HFFc6 (cell line): ENCODE measurements at places on chromosomes 11 and 22.

GRCh38 chr11:72494109-72494429 is 59.7 kb upstream of the CLPB start:
- no peak for DNase-seq

DNA sequence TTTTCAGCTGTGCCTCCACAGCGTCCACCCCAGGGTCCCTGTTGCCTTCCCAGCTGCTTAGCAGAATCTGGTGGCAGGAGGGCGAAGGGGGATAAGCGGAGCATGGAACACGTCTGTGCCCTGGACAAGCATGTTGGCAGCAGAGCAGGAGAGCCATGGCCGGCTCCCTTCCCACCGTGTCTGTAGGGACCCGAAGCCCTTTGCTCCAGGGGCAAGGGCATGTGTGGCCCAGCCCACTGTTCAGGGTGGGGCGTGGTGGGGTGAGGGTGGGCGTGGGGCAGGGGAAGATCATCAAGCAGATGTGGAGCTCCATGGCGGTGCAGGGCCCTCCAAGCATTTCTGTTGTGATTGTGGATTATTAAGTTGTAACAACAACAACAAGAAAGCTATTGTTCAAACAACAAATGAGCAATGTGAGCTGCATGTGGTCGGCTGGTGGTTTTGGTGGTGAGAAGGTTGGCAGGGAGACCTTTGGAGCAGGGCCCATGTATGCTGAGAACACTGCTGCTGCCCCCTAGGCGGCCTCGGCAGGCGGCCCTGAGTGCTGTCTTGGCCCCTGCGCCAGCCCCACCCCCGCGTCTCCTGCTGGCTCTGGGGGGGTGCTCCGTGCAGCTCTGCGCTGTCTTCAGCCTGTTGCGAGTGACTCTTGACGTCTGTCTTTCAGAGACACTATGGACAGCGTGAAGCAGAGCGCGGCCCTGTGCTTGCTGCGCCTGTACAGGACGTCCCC is 50.9 kb downstream of the AP2A2 start:
- DNase-seq = no peak

GRCh38 chr11:121099885-121100284 is 1.2 kb upstream of the TECTA start:
- peak; percentile 15 for DNase-seq

DNA sequence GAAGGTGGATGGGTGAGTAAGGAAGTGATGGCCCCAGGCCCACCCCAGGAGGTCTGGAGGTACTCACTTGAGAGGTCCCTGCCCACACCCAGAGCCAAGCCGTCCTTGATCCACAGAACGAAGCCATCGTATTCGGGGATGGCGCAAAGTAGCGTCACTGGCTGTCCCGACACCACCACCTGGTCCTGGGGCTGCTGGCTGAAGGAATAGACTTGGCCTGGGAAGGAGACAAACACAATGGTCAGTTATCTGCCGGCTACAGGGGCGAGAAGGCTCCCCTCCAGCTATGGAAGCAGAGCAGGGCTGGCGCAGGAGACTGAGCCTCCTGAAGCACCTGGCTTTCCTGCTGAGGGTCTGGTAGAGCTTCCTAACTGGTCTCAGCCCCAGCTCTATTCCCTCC is 171.0 kb downstream of the ST3GAL4 start:
- no peak for DNase-seq

- no peak for DNase-seq
Observed at GRCh38 chr11:66885469-66885868, 28.6 kb downstream of the LRFN4 start.

DNA sequence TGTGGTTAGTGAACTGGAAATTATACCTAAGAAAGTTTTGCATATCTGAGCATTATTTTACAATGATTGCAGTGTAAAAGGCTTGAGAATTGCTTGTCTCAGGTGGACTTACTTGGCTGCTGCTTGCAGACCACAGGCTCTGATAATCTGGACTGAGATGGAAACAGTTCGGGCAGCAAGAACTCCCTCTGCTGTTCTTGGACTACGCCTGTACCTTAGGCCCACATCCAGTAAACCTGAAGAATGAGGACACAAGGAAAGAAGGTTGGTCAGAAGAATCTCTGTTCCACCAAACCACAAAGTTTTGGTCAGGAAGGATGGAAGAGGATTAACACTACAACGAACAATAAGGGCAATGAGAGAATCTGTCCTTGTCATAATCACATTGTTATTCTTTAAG is 80.1 kb downstream of the C2CD3 start:
- DNase-seq = no peak

GRCh38 chr11:101466352-101466751 is 117.5 kb downstream of the TRPC6 start:
- no peak for DNase-seq

DNA sequence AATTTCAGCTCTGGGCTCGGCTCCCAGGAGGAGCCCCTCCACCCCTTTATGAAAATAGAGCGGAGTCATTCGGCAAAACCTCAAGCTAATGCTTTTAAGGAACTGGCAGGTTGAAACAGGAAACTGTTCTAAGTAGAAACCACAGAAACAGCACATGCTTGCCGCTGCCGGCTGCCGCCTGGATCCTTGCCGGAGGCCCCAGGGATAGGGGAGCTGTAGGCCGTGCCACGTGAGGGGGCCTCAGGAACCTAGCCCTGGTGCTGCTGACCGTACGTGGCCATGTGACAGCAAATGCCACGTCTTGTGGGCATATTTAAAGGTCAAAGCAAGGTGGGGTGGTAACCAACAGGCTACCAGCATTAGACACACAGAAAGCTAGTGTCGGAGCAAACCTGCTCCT is 77.9 kb upstream of the TIMP3 start:
- DNase-seq = peak; percentile 92

DNA sequence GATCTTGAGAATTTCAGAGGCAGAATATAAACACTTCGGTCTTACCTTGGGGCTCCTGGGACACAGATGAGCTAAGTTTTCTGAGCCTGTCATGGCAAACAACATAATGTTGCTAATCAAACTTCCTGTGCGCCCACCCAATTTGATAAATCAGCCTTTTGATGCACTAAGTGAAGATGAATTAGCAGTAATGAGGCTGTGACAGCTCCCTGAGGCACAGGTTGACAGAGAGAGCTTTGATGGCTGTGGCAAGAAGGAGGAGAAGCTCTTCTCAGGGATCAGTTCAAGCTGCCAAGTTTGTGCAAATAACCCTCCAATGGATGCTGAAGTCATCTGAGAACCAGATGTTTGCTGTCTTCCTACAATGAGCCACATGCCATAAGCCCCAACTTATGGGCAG is 34.4 kb downstream of the DRD2 start:
- DNase-seq = no peak

DNA sequence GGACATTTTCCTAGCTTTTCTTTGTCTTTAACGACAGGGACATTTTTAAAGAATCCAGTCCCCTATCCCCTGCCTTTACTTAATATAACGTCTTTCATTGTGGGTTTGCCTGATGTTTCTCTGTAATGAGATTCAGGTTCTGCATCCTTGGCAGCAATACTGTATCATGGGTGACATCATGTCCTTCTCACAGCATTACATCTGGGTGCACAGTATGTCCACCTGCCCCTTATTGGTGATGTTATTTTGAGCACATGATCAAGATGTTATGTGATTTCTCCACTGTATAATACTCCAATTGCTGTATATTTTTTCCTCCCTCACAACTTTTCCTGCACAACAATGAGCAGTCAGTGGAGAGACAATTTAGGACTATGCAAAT is 9.7 kb upstream of the STK33 start:
- no peak for DNase-seq

GRCh38 chr11:126630893-126631798 is 275.7 kb downstream of the ST3GAL4 start:
- no peak for DNase-seq

DNA sequence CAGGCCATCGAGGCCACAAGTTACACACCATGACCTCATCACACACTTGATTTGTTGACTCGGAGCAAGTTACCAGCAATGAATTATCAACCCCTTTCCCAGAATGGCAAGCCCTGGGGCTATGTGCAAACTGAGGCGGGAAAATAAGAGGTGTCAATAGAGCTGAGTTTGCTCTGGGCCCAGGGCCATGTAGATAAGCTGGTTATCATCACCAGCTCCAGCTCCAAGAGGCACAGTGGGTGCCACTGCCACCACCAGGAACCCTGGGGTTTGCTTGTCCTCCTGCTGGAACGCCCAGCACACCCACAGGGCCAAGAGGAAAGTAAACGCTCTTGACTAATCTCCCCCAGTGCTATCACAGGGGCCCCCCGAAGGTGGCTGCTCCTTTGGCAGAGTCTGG is 13.0 kb upstream of the VPS37C start:
- no peak for DNase-seq

DNA sequence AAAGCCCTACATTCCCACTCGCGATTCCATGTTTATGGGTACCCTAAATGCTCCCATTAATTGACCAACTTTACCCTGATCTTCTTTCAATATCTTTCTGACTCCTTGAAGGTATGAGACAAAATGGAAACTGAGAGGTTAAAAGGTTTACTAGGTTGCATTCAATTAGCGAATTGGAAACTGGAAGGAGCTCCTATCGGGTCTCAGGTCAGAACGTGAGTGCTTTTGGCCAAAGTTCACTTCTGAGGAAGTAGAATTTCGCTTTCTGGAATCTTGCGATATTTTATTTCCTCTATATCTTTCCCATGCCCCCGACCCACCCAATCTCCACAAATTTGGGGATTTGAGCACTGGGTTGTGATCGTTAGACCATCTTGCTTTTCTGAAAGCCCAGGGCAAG is 2.6 kb downstream of the EHF start:
- DNase-seq = no peak

DNA sequence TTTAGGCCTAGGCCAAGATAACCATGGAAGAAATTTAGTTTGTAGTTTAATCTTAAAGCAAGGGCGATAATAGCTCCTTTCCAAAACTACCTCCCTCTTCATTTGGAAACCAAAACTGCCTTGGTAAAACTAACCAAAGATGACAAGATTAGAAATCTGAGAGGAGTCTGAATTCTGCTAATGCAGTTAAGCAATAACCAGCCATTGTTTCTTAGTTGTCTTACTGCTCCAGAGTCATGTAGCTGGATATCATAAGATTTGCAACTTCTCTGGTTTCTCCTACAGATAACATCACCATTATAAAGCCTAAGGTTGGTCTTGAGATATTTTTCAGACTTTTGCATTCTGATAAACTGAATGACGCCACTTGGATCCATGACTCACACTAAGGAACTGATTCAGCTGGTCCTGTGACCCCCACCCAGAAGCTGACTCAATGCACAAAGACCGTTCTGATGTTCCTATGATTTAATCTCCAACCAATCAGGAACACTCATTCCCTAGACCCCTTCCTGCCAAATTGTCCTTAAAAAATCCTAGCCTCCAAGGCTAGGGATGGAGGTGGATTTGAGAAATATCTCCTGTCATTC is 200.8 kb downstream of the LUZP2 start:
- no peak for DNase-seq

- no peak for DNase-seq
Observed at GRCh38 chr11:114088836-114089235, 29.3 kb downstream of the ZBTB16 start.

- DNase-seq = no peak
Observed at GRCh38 chr22:45757068-45757467, 85.4 kb downstream of the ATXN10 start.

DNA sequence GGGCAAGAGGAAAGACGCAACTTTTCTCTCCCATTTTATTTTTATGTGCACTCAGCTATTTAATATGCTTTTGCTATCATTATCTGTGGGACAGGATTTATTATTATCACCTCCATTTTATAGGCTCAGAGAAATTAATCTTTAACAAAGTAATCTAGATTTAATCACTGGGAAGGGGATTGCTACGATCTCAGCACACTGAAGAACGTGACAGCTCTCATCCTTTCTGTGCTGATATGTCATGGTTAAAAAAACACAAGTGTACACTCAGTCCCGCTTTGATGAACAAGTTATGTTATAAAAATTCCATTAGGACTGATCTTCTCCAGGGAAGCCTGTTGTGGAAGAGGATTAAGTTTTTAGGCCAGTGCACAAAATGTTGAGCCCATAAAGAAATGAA is 37.6 kb downstream of the CYB5R2 start:
- DNase-seq = no peak

GRCh38 chr11:15874704-15875103 is 481.6 kb downstream of the SOX6 start:
- no peak for DNase-seq

- DNase-seq = no peak
Observed at GRCh38 chr11:133955945-133956421, 785 bp downstream of the IGSF9B start.

DNA sequence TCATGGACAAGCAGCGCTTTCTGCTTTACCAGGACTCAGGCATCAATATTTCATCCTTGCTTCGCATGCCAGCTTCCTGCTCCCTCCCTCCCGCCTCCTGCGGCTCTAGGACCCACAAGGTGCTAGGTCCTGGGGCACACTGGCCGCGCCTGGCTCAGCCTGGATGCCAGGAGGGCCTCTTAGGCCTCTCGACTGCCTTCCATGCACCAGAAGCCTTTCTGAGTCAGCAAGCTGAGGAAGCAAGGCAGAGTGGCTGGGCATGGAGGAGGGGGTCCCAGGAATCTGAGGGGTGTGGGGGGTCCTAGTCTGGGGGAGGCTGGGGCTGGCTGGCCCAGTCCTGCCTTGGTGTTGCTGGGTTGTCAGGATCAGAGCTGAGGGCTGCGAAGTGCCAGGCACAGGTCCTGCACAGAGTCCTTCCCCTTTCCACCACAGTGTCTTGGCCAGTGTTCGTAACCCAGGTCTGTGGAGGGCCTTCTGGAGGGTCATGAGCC is 61.0 kb upstream of the THY1 start:
- no peak for DNase-seq

GRCh38 chr22:47836957-47837356 is 1074.5 kb downstream of the TBC1D22A start:
- DNase-seq = peak; percentile 14

DNA sequence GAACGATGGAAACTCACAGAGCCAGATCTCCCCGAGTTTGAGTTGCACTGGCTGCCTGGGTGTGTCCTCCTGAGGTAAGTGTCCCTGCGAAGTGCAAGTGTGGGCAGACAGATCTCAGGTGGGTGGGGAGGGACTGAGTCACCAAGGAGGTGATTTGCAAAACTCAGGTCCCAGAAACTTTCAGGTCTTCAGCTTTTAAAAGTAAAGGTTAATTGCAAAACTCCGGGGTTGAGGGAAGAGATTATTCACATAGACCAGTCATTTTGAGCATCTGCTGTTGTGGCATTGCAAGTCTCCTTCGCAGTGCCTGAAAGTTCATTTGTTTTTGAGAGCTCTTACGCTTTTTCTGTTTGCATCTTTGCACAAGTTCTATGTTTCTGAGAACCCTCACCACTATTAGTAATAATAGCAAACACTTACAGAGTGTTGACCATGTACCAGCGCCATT is 7.1 kb downstream of the CD44 start:
- DNase-seq = no peak

DNA sequence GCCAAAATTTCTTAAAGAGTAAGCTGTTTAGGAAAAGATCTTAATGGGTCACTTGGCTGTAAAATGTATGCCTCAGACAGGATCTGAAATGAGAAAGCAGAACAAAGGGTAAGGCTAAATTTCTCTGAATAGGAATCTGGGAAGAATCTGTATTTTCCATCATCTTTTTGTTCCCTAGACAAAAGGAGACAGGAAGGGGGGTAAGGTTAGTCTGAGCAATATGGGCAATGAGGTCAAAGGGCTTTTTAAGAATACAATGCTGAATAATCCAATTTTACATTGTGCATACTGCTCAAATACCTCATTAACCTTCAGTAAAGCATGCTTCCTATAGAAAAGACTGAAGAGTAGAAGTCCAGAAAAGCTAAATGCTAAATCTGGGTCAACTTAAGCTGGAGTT is 34.6 kb downstream of the CLDN25 start:
- no peak for DNase-seq

- no peak for DNase-seq
Observed at GRCh38 chr11:121439337-121439736, 12.8 kb upstream of the SORL1 start.
